Urinary bladder (tissue), 4 donors: ENCODE measurements at places on chromosomes 7 and 10. TPM values are rescaled to one million over a fixed set of nuclear protein-coding genes. Genes with fewer than 3 reads are reported as not detected.

Gene PTPRZ1
- 1.5 TPM for polyA plus RNA-seq

GRCh38 chr7:148708026-148708885 lies 9.6 kb downstream of the CUL1 start:
- DNase-seq = no peak

- DNase-seq = no peak
Measured at GRCh38 chr7:6375348-6376101, 72.2 kb downstream of the DAGLB start.

DNA sequence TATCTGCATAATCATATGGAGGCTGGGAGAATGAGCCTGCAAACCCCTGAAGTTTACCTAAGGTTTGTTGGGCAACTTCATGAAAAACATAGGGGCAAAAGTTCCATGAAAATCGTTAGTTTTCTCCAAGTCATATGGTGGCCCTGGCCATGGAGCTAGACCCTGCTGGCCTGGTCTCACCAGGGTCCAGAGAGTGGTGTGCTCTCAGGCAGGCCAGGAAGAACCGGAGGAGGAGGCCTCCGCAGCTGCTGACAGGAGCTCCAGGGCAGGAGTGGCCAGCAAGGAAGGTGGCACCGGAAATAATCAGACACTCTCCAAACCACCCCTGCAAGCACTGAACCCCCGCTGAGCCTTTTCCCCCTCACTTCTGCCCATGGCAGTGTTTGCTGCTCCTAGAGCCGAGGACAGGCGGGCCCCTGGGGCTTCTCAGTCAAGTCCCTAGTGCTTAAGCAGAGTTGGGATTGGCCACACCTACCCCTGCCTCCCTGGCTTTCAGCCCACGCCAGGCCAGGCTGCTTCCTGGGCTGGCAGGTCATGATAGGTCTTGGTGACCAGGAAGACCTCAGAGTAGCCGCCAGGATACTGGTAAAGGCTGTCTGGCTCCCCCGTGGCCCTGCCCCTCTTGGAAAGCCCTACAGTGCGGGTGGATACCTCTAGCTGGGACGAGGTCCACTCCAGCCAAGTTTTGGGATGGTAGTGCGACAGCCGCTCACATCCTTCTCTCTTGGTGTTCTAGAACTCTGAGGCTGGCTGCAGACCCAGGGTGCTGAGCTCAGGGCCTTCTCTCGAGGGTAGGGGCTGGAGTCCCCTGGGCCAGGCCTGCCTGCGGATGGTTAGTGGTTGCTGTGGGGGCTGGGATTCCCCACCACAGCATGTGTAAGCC lies 242.8 kb downstream of the MGMT start:
- no peak for DNase-seq

DNA sequence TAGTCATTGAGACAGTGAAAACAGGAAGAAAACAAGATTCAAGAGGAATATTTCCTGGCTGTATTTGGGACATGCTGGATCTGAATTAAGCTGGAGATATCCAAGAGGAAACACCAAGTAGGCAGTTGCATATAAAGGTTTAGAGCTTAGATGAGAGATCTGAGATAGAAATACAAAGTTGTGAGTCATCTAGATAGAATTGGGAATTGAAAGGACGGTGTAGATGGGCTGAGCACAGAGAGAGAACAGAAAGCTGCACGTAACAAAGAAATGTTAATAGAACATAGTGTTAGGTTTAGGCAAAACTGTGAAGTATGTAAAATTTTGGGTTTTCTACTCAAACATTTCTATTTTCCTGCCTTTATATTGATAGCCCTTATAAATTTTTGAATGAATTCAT lies 218.5 kb upstream of the TMEM196 start:
- no peak for DNase-seq

DNA sequence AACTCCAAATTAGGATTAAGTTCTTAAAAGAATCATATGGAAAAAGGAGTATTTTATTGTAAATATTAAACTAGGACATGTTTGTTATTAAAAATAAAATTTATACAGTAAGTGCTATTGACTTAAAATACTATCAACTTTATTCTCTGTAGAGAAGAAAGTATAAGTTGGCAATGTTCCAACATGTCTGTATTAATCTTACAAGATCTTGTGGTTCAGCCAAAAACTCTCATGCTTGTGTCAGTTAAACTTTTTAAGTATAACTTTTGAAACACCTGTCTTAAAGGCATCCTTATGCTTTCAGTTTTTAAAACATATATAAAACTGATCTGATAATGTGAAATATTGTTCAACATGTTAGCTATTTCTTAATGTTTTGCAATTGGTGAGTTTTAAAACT lies 160.7 kb downstream of the ZEB1 start:
- DNase-seq = no peak

DNA sequence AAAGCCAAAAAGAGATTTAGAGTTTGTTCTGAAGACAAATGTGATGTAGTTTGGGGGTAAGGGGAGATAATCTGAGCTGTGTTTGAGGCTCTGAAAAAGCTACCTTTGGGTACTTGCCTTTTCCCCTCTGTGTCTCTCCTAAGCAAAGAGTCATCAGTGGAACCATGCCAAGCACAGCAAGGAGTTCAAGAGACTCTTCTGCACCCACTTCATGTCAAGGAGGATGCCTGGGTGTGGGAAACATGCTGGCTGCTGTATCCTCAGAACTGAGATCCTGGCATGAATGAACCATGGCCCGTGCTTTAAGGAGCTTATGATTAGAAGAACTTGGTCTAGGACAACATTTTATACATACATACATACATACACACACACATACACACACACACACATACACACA lies 142.9 kb downstream of the NOC3L start:
- DNase-seq = no peak

Gene CFTR
- polyA plus RNA-seq = 0.05 TPM

Gene OR2A1
- polyA plus RNA-seq = 0.23 TPM

GRCh38 chr7:73567846-73568685 lies 10.3 kb downstream of the TBL2 start:
- DNase-seq = no peak

DNA sequence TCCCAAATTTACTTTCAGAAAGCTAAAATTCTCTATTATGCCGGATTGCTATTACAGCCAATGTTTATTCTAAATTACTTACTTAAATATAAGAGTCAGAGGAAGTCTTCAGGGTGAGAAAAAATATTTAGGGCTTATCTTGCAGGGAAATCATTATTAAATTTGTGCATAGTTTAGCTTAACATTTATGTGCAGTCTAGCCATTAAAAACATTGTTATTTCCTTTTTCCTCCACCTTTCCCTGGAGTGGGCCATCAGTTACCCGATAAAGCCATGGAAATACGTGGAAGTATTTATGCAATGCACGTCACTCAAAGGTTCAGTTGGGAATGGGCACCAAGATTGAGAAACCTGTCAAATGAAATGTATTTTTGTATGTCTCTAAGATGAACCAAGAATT lies 9.5 kb upstream of the TAS2R60 start:
- DNase-seq = no peak

DNA sequence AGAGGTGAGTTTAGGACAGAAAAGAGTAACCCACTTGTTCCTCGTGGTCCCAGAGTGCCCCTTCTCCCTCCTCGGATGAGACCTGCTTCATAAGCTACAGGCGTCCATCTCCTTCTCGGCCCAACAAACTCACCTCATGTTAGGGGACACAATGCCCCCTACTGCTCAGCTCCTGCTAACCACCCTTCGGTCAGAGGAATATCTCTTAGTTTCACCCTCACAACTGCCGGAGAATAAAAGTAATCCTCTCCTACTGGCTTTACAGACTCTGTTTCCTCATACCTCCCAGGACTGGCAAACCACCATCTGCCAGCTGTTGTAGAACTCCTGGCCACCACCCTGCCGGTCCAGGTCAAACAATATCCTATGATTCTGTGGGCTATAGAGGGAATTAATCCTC lies 3.2 kb downstream of the AKR1B15 start:
- DNase-seq = no peak

Gene ACTR1A
- polyA plus RNA-seq = 111 TPM

- DNase-seq = no peak
Measured at GRCh38 chr10:99775850-99776249, 6.6 kb upstream of the ABCC2 start.

- DNase-seq = no peak
Measured at GRCh38 chr10:52653263-52653909, 119.2 kb downstream of the MBL2 start.

DNA sequence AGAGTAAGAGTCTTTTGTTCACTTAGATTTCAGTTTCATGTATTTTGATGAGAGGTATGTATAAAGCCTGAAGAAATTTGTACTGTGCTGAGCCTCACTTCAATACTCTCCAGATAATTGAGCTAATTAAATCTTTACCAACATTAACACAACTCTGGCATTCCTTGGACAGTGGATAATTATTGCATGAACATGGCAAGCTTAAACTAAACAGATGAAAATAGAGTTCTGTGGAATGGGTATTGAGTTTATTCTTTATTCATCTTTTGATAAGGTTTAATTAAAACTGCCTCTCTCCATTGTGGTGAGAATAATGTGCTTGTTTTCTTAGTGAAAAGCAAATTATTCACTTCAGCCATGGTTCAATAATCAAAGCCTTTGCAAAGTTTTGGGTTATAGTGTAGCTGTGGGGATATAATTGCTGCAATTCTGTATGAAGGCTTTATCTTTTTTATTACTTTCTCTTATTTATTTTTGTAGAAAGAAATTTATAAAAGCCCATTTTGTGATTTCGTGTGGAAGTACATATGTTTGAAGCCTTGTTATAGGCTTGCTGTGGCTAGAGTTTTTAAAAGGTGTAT lies 126.4 kb upstream of the FZD1 start:
- DNase-seq = no peak

Gene RBM17
- polyA plus RNA-seq = 58.3 TPM

DNA sequence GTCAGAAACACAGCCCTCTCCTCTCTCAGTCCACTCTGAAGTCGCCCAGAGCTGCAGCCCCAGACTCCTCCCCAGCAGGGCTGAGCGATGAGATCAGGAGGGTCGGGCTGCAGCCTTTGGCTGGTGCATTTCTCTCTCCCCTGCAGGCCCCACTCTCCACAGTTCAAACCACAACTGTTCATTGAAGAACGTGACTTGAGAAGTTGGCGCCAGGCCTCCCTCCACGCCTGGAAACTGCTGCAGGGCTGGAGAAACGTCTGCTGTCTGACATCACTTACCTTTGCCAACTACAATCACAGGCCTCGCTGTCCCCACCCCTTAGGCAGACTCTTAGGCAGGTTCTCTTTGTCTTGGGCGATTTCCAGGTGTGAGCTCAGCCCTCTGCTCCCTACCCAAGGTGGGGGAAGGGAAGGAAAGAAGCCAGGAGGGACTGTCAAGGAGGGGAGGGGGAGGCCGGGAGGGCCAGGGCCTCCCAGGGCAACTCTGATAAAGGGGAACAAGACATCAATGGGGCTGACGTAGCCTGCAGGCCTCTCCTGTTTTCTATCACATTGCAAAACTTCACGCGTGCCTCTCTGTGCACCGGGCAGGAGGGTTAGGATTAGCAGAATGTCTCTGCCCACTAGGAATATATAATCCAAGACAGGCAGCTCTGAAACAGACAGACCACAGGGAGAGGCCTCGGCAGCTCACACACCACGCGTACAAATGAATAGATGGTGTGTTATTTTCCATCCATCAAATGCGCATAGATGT lies 32.7 kb downstream of the CALML5 start:
- DNase-seq = peak; percentile 92

GRCh38 chr7:65979583-65980477 lies 2.2 kb downstream of the GUSB start:
- DNase-seq = no peak

Gene PHTF2
- polyA plus RNA-seq = 10.9 TPM

- DNase-seq = peak; percentile 53
Measured at GRCh38 chr7:92633211-92633906, 43.2 kb upstream of the FAM133B start.

DNA sequence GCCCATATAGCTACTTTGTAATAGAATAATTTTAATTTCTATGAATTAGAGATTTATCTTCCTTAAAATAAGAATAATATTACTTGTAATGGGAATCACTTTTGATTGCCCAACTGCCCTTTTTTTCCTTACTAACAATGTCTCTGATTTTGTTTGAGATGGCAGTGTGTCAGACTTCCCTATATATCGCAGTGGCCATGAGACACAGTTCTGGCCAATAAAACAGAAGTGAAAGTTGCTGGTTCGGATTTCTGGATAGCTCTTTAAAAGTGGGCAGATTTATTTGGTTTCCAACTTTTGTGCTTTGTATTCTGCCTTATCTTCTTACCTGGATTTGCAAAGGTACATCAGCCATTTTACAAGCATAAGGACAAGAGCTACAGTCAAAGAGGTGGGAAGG lies 170.2 kb downstream of the PPP1R17 start:
- DNase-seq = no peak

DNA sequence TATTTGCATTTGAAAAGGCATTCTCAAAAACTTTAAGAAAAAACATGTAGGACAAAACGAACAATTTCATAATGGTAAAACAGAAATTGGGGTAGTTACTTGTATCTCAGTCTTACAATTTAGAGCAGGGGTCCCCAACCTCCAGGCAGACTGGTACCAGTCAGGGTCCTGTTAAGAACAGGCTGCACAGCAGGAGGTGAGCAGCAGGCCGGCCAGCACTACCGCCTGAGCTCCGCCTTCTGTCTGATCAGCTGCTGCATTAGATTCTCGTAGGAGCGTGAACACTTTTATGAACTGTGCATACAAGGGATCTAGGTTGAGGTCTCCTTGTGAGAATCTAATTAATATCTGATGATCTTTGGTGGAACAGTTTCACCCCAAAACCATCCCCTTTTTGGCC lies 77.3 kb downstream of the SEMA3A start:
- no peak for DNase-seq

Gene DKK1
- polyA plus RNA-seq = 75.6 TPM

- no peak for DNase-seq
Measured at GRCh38 chr7:134443396-134444070, 15.4 kb downstream of the AKR1B1 start.
